Thoracic aorta (tissue), 2 donors: ENCODE measurements at places on chromosomes 4 and X.

- no peak for DNase-seq
Observed at GRCh38 chr4:155107059-155107458, 101.4 kb upstream of the NPY2R start.

DNA sequence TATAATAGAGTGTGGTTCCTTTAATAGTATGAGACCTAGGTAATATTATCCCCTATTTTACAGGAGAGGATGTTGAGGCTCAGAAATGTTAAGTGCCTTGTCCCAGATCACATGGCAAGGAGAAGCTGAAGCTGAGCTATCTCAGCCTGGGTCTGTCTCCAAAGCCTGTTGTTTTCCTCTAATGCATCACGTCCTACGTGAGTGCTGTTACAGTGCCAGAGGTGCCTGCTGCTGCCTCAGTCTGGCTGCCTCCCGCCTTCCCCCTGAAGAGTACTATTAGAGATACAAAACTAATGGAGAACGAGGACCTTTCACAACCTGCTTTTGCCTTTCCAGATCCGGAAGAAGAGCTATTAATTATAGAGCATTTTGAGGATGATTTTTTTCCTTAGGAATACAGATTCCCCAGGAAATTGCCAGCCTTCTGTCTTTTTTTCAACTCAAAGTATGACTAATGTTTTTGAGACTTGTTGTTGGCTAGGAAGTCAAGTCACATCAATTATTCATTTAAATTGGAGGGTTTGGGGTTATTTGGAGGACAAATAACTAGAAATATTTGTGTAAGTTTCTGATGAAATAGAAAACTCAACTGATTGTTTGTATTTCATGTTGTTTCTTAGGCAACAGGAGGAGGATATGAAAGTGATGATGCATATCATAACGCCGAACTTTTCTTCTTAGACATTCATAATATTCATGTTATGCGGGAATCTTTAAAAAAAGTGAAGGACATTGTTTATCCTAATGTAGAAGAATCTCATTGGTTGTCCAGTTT, 43.9 kb upstream of the MTMR1 start:
- no peak for DNase-seq

- DNase-seq: no peak
Observed at GRCh38 chr4:43325220-43325967, 432.9 kb downstream of the GRXCR1 start.

DNA sequence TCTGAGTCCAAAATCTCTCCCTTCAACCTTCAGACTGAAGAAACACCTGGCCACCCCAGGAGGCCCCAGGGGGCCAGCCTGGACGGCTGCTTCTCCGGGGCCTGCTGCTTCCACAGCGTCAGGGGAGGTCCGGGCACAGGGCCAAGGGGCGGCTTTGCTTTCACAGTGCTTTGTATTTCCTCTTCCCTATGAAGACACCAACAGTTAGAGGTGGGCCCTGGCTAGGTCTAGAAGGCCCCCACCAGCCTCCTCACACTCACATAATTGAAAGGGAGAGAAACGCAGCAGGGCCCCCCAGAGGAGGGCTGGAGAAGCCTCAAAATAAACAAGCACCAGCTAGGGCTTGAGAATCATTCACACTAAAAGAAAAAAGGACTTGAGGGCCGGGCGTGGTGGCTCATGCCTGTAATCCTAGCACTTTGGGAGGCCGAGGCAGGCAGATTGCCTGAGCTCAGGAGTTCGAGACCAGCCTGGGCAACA, 17.8 kb downstream of the SCD5 start:
- DNase-seq: no peak

DNA sequence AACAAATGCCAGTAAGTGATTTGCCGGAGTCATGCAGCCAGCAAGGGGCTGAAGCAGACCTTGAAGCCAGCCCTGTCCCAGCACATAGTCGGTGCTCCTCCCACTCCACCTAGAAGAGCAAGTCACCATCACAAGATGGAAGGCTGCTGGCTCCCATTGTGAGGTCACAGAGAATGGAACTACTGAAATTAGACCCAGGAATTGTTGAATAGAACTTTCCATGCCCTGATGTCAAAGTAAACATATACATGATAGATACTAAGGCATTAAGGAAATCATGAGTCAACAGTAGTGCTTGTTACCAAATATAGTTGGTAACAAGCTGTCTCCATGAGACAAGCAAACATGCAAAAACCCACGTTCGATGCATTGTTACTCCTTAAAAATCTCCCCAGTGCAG, 177.1 kb upstream of the MID1 start:
- no peak for DNase-seq

GRCh38 chr4:46385235-46385634, 4.7 kb downstream of the GABRA2 start:
- DNase-seq: no peak

- no peak for DNase-seq
Observed at GRCh38 chr4:167290678-167291077, 56.4 kb upstream of the SPOCK3 start.

DNA sequence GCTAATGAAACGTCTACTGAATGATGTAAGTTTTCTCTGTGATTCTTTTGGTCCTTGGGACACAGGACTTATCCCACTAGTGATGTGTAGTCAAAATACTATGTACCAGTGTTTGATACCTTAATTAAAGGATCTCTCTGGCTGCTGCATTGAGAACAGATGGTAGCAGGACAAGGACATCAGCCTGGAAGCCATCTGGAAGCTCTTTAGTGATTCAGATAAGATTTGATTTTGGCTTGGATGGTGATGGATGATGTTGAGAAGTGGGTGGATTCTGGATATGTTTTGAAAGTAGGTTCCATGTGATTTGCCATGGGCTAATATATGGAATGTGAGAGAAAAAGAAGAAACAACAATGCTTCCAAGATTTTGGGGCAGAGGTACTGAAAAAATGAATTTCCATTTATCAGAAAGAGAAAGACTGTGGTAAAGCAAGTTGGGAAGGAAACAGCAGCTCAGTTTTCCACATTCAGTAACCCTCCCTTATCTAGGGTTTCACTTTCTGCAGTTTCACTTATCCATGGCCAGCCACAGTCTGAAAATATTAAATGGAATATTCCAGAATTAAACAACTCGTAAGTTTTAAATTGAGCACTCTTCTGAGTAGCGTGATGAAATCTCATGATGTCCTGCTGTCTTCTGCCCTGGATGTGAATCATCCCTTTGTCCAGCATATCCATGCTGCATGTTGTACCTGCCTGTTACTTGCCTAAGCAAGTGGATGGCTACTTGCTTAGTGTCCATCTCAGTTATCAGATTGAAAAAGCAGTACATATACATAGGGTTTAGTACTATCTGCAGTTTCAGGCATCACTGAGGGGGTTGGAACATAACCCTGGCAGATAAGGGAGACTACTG, 15.6 kb downstream of the CD38 start:
- DNase-seq: no peak

- no peak for DNase-seq
Observed at GRCh38 chrX:41142130-41142910, 57.1 kb downstream of the USP9X start.

GRCh38 chr4:41028392-41029076, 185.8 kb downstream of the APBB2 start:
- DNase-seq: no peak
